ENCODE measurements at places on chromosomes 7 and 10. TPM values are rescaled to one million over a fixed set of nuclear protein-coding genes. Genes with fewer than 3 reads are reported as not detected.

Gene UPK3BL2
- 37.9 TPM for total RNA-seq

Gene EN2
- total RNA-seq = not detected

Gene PDK4
- not detected for total RNA-seq

GRCh38 chr7:44132039-44132438, 8.7 kb upstream of the POLD2 start:
- DNase-seq = no peak

GRCh38 chr10:63255316-63255715, 122.2 kb downstream of the NRBF2 start:
- no peak for DNase-seq

Gene SPRN
- not detected for total RNA-seq

Gene ARHGEF35
- total RNA-seq = 7.4 TPM

Gene EPHA1
- total RNA-seq = 2.2 TPM

DNA sequence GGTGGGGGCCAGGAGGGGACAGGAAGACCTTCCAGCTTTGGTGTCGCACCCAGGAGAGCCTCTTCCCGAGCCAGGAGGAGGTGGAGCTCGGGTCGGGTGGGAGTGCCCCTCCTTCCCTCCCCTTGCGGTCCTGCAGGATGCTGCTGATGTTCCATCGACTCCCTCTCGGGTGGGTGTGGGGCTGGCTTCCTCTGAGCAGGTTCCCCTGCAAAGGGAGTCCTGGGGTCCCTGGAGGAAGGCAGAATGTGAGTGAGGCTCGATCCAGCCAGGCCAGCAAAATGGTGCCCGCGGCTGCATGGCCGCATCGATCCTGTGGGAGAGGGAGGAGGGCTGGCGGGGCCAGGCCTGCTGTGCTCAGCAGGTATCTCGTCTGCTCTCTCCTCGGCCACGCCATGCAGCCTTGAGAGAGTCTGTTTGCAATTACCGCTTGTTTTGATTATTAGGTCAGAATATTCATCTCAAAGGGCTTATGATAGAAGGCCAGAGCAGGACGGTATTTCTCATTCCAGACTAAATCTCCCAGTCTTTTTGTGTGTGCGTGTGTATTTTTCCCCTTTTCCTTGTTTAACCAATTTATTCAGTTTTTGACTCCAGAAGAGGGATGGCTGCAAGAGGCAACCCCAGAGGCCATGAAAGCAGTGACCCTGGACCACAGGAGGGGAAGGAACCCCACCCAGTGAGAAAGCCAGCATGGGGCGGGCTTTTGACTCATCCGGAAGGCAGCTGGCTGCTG, 137.3 kb upstream of the ZMIZ1 start:
- no peak for DNase-seq

GRCh38 chr7:132580277-132580676, 4.0 kb upstream of the PLXNA4 start:
- DNase-seq = no peak

Gene PAPOLB
- total RNA-seq = not detected
